ENCODE measurements at places on chromosomes 11 and 22.

DNA sequence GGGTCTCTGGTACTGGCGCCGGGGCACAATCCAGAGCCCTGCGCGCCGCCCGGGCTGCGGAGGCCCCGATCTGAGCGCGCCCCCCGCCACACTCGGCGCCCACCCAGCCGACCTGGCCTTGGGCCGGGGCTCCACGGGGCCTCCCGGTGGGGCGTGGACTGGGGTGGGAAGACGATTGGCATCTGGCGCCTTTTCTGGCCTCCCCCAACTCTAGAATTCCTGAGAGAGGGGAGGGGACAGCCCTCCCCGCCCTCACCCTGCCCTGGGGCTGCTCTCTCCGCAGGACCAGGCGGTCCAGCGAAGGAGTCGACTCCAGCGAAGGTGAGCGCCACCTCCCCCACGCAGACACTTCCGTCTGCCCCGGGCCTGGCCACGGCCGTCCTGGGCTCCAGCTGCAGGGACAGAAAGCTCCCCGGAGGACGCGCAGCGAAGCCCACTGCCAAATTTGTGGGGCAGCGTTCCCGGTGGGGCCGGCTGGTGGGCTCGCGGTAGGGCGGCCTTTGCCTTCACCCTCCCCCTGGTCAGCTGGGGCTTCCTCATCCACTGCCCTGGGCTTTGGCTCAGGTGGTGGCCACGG, 593 bp downstream of the SSH3 start:
- DNase-seq, result no peak

GRCh38 chr22:48925450-48925849, 902.2 kb downstream of the BRD1 start:
- DNase-seq, result no peak

- no peak for DNase-seq
Observed at GRCh38 chr11:63986932-63987513, 785 bp downstream of the OTUB1 start.

- DNase-seq, result no peak
Observed at GRCh38 chr22:35375526-35375925, 5.4 kb upstream of the HMOX1 start.

- DNase-seq, result no peak
Observed at GRCh38 chr11:73271936-73272679, at the start of gene P2RY6. Gene P2RY6, plus strand, starts transcription at chr11:73272338. Its CDS starts 24,181 bp downstream, at chr11:73296519.

GRCh38 chr11:101996111-101996510, 51.1 kb upstream of the CFAP300 start:
- DNase-seq, result no peak

DNA sequence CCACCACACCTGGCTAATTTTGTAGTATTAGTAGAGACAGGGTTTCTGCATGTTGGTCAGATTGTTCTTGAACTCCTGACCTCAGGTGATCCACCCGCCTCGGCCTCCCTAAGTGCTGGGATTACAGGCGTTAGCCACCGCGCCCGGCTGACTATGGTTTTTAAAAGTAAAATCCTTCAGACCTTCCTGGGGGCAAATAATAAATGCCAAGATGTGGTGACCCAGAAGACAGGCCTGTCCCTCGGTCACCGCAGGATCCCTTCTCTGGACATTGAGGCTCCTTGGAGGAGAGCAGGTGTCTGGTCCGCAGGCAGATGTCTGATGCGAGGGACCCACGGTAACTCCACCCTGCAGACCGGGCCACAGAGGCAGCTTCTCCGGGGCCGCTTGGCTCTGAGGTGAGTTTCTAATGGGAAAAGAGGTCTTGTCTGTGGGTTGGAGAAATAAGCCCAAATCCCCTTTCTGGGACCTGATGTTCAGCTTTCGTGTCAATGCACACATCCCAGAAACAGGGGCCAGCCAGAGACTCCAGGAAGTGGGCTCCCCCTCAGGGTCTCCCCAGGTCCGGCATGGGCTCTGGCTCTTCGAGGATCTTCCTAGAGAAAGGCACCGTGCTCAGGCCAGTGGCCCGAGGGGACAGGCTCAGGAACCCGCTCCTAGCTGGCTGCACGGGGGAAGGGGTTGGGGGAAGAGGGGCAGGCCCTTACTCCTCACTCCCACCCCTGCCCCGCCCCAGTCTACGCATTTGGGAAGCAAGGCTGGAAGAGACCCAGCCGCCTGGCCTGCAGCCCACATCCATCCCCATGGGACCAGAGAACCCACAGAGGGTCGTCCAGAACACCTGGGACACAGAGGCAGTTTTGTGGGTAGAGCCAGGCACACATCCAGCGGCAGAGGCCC, 100.6 kb downstream of the WNT7B start:
- no peak for DNase-seq

GRCh38 chr22:29988719-29989118, 91.5 kb upstream of the HORMAD2 start:
- DNase-seq, result no peak

- DNase-seq, result no peak
Observed at GRCh38 chr11:40328890-40329614, 1130.4 kb downstream of the LRRC4C start.

GRCh38 chr11:129267716-129268115, 75.6 kb upstream of the ARHGAP32 start:
- DNase-seq, result no peak

- DNase-seq, result no peak
Observed at GRCh38 chr11:74278103-74278502, 33.3 kb downstream of the P4HA3 start.

- no peak for DNase-seq
Observed at GRCh38 chr11:101470881-101471520, 112.8 kb downstream of the TRPC6 start.

- DNase-seq, result no peak
Observed at GRCh38 chr11:71490044-71490730, 36.9 kb upstream of the KRTAP5-7 start.

GRCh38 chr11:91295591-91295990, 929.0 kb upstream of the FAT3 start:
- no peak for DNase-seq

- no peak for DNase-seq
Observed at GRCh38 chr11:5011254-5011653, 16.6 kb downstream of the OR51L1 start.

All from CD8-positive, alpha-beta T cell (primary cell).